ENCODE measurements at places on chromosomes 13 and 19. TPM values are rescaled to one million over a fixed set of nuclear protein-coding genes. Genes with fewer than 3 reads are reported as not detected.

DNA sequence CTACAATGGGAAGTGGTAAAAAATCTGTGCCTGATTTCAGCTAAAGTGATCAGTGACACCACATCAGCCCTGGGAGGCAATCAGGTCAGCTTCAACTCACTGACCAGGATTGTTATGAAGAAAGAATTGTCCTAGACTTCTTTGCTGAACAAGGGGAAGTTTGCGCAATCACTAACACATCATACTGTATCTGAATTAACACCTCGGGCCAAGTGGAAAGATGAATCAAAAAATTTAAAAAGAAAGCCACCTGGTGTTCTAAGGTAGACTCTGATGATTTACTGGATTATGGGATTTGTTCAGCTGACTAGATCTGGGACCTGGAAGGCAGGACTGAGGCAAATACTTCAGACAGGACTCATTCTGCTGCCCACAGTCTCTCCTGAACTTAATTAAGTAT is 161.8 kb downstream of the DIAPH3 start:
- no peak for DNase-seq

DNA sequence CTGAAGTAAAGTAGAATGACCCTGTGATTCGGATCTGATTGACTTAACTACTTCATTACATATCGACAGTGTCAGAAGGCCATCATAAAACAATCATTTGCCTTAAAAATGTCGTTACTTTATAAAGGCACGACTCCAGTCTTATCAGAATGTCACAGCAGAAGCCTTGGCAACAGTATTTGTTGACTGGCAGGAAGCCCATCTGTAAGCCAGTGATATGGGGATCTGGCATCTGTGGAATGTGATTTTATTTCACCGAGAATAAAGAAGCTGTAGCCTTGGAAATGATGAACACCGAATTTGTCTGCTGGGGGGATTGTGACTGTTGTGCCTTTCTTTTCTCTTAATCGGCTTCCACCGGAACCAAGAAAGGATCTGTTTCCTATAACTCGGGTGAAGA is 362.5 kb downstream of the TDRD3 start:
- no peak for DNase-seq

GRCh38 chr13:50200988-50201387 is 185.7 kb downstream of the KCNRG start:
- DNase-seq: no peak

GAS6 gene
- total RNA-seq: 220 TPM

All from IMR-90 (cell line).